Stimulated activated CD4-positive, alpha-beta T cell treated with anti-CD3 and anti-CD28 coated beads, TNF-alpha, amount 100 ng/mL, for 24 hours (primary cell): ENCODE measurements at places on chromosomes 7 and 10.

GRCh38 chr10:70551971-70552422 lies 50.5 kb downstream of the PRF1 start:
- DNase-seq, result no peak

- no peak for DNase-seq
Observed at GRCh38 chr7:157464111-157464970, 127.5 kb downstream of the DNAJB6 start.

- DNase-seq, result no peak
Observed at GRCh38 chr7:113404245-113404644, 285.9 kb upstream of the SMIM30 start.

DNA sequence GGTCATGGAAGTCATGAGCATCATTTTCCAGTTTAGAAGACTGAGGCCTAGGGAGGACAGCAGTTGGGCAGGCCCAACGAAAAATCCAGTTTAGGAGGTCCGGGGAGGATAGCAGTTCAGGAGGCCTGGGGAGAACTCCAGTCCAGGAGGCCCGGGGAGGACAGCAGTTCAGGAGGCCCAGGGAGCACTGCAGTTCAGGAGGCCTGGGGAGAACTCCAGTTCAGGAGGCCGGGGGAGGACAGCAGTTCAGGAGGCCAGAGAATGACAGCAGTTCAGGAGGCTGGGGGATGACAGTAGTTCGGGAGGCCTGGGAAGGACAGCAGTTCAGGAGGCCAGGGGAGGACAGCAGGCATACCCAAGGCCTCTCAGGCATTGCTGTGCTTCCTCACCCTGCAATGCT lies 453.4 kb downstream of the LRMDA start:
- no peak for DNase-seq

GRCh38 chr10:23190872-23191763 lies 994 bp upstream of the PTF1A start:
- no peak for DNase-seq

GRCh38 chr7:30475580-30475979 lies 3.0 kb downstream of the NOD1 start:
- no peak for DNase-seq

DNA sequence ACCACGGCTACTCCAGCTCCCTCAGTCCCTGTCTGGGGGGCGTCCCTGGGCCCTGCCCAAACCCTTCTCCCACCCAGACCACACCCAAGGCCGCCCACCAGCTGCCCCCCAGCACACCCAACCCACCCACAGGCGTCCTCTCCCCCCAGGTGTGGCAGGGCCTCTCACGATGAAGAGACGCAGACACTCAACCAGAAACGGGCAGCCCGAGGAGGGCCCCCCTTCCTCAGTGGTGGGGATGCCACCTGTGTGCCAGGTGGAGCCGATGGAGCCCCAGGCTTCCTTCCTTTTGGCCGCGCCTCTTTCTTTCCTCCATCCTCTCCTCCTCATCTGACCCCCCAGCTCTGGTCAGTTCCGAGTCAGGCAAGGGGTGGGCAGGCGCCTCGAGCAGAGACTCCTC lies 28.7 kb downstream of the ADGRA1 start:
- no peak for DNase-seq

GRCh38 chr7:107463139-107464078 lies 6.4 kb upstream of the GPR22 start:
- peak; percentile 12 for DNase-seq

GRCh38 chr7:114392686-114393085 lies 21.9 kb upstream of the FOXP2 start:
- no peak for DNase-seq

- DNase-seq, result no peak
Observed at GRCh38 chr10:35092851-35093250, 2.7 kb upstream of the CUL2 start.

GRCh38 chr7:151484971-151485707 lies 34.6 kb downstream of the RHEB start:
- DNase-seq, result no peak

GRCh38 chr10:2968401-2969058 lies 98.8 kb upstream of the PFKP start:
- DNase-seq, result no peak

DNA sequence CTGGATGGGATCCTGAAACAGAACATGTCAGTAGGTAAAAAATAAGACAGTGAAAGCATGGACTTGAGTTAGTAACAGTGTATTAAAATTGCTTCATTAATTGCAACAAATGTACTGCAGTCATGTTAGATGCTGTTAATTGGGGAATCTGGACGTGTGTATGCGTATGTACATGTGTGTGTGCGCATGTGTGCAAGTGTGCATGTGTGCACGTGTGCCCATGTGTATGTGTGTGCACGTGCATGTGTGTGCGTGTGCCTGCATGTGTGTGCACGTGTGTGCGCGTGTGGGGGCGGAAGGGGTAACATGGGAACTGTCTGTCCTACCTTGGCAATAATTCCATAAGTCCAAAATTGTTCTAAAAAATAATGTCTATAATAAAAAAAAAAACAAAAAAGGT lies 67.3 kb downstream of the SMURF1 start:
- no peak for DNase-seq

- no peak for DNase-seq
Observed at GRCh38 chr10:11522821-11523245, 88.6 kb downstream of the USP6NL start.

DNA sequence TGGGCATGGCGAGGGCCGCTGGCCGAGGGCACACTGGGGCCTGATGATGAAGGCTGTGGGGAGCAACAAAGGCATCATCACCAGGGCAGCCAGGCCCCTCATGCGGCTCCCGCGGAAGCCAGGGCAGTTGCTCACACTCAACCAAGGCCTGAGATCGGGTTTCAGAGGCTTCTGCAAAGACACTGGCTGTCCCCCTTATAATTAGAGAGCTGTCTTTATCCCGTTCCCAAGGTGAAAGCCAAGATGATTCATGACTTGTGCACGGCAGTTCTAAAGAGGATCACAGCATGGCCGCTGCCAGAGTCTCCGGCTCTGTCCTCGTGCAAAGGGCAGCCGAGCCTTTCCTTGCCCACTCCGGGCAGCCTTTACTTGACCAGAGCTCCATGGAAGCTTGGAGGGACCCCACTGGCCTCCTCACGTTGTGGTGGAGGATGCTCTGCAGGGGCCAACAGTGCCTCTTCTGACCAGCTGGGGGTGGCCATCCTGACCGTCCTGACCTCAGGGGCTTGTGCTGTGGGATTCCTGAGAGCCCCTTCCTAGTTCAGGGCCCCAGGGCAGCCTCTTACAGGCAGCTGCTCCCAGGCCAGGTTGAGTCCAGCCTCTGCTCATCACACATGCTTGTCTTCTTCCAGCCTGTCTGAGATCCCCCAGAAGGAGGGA lies 82.3 kb downstream of the PRKAG2 start:
- DNase-seq, result no peak

DNA sequence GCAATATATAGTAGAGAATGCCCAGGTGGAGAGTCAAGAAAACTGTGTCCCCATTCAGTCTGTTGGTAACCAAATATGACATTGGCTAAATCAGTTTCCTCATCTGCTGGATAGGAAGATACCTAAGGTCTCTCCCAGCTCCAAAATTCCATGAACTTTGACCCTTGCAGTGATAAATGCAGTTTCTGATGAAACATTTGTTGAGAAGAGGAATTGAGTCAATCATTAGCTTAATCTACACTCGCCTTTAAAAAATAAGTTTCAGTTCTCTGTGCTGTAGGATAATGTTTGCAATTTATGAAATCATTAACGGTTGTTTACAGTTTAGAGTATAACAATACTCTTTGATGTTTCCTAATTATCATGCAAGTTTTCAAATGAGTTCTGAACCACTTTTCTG lies 38.0 kb upstream of the SLC25A13 start:
- no peak for DNase-seq
